Hematopoietic multipotent progenitor cell treated with erythropoietin and hydrocortisone succinate and interleukin-3 and kit ligand, for 15 days (in vitro differentiated cells): ENCODE measurements at places on chromosomes 5 and 9.

- no peak for DNase-seq
Observed at GRCh38 chr5:67774786-67775185, 440.8 kb upstream of the PIK3R1 start.

- DNase-seq, result no peak
Observed at GRCh38 chr9:18457510-18457909, 16.4 kb upstream of the ADAMTSL1 start.

- DNase-seq, result no peak
Observed at GRCh38 chr9:89911721-89912604, 307.2 kb downstream of the GADD45G start.

DNA sequence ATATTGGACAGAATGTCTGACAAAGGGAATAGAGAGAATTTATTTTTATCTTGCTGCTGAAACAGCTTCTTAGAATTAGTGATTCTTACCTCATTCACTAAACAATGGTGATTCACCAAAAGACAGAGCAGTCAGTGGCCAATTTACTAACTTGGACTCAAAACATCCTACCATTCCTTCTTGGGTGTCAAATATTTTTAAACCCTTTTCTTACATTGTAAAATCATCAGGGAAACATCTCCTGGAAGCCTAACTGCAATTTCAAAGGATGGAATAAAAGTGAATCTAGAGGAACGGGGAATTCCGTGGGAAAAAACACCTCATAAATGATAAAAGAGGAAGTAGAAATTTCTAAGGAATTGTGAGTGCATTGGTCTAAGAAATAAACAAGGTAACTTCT is 97.7 kb downstream of the LHFPL2 start:
- no peak for DNase-seq

- DNase-seq, result no peak
Observed at GRCh38 chr9:96540106-96540505, 79.5 kb downstream of the CDC14B start.

DNA sequence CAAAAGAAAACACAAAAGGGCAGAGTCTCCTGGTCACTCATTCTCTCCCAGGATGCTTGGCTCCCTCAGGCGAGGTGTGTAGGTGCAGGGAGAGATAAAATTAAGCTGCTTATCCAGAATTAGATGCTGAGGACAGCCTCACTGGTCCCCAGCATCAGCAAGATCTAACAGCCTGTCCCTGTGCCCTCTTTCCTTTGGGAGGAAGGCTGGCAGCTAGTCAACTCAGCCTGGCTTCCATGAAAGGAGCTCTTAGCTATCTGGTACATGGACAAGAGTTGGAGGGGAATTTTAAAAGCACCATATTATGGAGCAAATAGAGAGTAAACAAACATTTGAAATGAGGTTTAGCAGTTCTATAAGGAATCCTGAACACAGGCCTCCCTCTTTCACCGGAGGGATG is 198.5 kb upstream of the PANK3 start:
- DNase-seq, result no peak

- DNase-seq, result no peak
Observed at GRCh38 chr9:130893341-130894101, 3.1 kb downstream of the QRFP start.

DNA sequence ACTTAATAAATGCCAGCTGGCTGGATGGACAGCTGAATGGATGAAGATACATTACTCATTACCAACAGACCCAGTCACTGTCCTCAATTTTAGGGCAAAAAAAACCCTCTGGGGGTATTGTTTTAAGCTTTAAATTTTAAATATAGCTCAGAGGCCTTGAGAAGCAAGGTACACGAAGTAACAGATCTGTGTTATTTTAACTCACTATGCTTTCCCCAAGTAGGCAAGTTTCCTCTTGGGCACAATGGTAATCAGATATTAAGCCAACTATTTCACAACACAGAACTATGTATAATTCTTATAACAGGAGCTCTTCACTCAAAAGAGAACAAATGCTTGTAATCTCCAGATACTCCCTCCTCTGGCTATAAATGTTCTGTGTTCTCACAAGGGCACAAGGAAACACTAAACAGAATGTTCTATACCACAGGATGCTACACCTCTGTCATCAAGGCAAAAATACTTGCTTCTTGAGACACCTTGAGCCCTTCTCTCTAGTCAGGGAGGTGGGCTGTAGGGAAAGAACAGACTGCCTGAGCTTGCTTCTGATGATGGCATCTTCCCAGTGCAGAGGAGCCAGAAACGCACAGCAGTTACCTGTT is 443.8 kb downstream of the SPOCK1 start:
- DNase-seq, result no peak

DNA sequence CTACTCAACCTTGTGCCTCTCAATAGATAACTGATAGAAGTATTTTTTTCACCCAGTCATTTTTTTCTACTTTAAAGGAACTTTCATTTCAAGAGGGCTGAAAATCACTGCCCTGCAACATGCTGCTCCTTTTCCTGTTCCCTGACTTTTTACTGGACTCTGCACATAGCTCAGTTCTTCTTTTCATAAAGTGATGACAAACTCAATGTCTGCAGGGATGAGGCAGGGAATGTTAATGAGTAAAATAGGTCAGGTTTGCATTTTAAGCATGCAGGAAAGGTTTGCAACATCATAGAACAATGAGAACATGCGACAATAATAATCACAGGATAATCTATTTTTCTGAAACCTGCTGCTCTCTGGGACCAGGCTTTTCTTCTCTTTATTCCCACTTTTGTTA is 172.2 kb upstream of the SGCD start:
- no peak for DNase-seq

DNA sequence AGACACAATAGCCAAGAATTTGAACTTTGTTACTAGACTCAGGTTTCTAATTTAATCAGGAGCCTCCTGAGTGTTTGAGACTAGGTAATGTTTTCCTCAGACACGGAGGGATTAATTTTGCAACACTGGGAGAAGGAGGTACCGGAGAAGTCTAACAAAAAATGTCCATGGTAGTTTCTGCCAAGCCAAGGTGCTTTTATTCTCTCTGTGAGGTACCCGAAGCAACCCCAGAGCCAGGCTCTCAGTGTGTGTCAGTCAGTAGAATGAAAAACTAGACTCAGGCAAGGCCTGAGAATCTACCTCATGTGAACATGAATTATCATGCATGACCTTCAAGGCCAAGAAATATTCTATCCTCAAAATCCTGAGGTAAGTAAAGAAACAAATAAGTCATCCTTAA is 980.8 kb upstream of the DMAC1 start:
- DNase-seq, result no peak

DNA sequence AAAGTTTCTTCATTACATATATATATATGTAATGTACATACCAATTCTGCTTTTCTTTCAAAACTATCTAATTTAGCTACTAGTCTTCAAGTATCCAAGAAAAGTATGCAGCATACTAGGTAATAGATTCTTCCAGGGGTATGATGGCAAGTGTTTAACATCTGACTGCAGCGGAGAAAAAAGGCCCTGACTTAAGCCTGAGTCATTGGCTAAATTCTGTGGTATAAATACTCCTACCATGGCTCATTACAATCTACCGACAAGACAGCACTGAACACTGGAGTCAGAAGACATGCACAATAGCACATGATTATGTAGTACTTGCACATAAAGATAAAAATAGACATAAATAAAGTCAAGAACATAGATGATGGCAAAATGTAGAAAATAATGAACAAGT is 439.9 kb downstream of the BRINP1 start:
- DNase-seq, result no peak

DNA sequence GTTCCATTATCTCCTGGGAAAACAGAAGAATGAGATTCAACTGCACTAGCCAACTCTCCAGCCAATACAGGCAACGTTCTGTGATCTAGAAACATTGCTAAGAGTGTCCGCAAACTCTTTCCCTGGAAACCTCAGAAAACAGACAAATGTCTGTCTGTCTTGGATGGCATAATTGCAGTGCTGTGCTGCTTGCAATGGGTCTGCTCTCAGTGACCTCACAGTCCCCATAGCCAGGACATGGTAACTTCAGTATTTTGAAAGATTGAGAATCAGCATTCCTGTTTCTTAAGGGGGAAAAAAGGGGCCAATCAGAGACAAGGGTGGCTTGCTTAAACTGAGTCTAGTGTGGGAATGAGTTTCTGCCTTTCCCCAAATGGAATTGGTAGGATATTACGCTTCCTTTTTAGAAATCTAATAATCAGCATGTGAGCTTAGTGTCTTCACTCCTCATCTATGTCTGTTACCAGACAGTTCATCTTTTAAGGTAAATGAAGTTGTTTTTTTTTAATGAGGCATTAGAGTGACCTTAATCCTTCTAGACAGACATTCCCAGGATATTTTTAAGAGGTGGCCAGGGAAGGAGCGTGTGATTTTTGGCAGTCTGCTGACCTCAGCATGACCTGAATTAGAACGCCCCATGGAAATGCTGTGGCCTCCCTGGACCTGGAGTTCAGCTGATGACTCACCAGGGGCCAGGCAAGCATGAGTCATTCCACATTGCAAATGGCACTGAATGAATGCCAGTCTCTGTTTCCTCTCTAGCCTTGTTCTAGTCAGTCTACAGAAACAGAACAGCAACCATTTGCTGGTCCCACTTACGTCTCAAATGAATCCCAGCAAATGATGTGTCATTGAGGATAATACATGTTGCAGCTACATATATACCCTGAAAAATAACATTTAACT is 210.2 kb upstream of the ACTBL2 start:
- no peak for DNase-seq

GRCh38 chr5:132260714-132261551 is 3.4 kb downstream of the PDLIM4 start:
- no peak for DNase-seq

GRCh38 chr5:166341740-166342337 is 1949.6 kb upstream of the WWC1 start:
- DNase-seq, result no peak

GRCh38 chr5:133953568-133954145 is 14.8 kb downstream of the C5orf15 start:
- no peak for DNase-seq

GRCh38 chr5:1851290-1851934 is 31.3 kb downstream of the IRX4 start:
- no peak for DNase-seq

DNA sequence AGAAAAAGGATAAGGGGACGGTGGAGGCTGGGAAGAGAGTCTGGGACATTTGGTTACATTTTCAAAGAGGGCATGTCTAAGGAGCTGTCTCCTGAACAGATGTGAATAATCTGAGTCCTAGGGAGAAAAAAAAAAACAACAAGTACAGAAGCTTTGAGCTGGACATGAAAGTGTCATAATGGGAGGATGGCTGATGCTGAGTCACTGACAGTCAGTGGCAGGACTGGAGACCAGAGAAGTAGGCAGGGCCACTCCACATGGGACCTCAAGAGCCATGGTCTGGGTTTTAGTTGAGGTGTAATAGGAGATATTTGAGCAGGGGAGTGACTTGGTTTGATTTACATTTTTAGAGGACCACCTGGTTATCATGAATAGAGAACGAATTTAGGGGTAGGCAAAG is 70.6 kb downstream of the DPYSL3 start:
- no peak for DNase-seq

DNA sequence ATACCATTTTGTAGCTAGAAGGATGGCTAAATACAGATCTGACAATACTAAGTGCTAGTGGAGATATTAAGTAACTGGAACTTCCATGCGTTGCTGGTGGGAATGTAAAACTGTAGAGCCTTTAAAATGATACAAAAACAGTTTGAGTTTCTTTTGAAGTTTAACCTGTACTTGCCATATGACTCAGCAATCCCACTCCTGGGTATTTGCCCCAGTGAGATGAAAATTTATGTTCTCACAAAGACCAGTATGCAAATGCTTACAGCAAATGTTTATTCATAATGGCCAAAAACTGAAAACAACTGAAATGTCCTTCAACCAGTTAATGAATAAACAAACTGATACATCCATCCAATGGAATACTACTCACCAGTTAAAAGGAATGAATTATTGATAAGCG is 137.3 kb downstream of the SLC12A2 start:
- no peak for DNase-seq

DNA sequence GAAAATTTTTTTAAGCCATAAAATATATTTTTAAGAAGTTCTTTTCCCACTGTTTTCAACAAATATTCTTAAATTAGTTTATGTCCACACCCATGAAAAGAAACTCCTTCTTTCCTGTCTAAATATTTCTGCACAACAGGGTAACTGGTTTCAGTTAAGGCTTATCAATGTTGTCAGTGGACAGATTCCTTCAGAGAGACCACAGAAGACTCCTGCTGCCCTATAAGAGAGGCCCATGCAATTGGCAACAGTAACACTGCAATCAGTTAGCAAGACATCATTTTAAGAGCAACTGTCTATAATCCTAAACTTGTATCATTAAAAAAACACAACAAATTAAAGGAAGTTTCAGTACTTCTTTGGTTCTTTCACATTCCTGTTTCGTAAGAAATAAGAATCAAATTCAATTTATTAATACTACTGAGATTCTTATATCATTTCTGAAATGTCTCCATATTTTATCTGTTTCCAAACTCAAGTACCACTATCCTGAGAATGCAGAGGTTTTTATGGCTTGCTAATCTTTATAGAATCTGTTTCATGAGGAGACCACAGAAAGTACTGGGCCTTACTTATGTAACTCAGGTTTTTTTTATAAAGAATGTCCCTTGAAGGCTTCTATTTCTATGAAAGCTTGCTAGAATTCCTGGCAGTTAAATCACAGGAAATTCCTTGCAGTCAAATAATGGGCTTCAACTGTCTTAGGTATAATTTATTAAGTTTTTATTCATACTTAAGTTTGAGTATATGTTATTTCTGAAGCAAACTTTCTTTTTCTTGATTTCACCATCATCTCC is 240.2 kb downstream of the RFX3 start:
- no peak for DNase-seq

GRCh38 chr5:95995962-95996489 is 34.4 kb upstream of the ELL2 start:
- no peak for DNase-seq

DNA sequence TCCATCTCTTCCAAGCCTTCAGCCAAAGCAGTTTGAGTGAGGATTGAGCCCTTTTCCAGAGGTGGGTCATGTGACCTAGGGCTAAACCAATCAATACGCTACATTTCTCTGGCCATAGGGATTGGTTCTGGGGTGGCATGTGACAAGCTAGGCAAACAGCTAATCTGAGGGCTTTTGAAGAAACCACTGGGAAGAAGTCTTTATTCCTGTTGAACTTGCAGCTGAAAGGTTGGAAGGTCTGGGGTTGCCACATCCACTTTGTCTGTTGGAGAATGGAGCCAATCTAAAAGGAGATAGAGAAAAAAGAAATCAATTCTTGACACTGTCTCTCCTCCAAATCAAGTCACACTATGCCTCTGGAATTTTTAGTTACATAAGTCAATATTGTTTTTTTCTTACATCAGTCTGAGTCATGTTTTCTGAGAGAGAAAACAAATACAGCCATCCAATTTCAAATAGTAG is 637.8 kb upstream of the WWC1 start:
- no peak for DNase-seq
